ENCODE measurements at places on chromosomes 7 and 10.

- DNase-seq, result peak; percentile 4
Observed at GRCh38 chr7:26159243-26159642, 7.2 kb downstream of the NFE2L3 start.

DNA sequence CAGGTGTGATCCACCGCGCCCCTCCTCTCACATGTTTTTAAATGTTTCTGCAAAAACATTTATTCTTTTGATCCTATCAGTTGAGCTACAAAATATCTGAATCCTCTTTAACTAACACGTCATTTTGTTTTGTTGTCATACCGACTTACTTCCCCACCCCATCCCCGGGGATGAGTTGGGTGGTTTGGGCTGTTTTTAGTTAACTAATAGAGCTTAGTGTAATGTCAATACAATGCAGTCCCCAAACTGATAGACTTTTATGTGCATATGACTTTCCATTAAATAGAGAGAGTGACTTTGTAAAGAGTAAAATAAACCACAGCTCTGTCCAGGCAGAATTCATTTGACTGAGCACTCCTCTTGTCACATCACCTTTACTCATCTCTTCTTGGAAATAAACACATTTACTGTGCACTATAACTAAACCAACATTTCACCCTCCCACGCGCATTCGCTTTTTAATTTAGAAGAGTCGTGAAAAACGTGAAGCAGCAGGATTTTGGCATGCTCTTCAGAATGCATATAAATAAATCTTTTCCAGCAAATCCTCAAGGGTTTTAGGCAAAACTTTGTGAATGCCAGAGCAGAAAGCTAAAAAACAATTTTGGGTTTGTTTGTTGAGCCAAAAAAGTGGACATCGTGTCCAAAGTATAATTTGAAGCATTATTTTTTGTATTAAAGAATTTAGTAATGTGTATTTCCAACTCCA lies 187.4 kb upstream of the MGMT start:
- no peak for DNase-seq

DNA sequence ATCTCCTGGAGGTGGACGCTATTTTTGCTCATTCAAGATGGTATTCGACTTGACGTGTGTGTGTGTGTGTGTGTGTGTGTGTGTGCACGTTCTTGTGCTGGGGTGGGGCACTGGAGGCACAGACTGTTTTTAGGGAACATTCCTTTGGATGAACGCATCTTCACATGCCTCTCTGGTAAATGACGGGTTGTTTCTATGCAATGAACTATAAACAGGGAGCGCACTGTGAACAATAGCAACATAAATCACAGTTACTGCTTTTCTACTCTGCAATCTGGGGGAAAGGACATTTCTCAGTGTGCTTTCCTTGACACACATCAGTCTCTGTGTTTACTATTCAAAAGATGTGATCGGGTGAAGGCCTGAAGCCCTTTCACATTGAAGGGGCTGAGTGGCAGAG lies 120.1 kb upstream of the PITRM1 start:
- no peak for DNase-seq

- DNase-seq, result no peak
Observed at GRCh38 chr7:81187753-81188152, 268.9 kb upstream of the SEMA3C start.

GRCh38 chr10:124127563-124127962 lies 34.2 kb upstream of the CHST15 start:
- DNase-seq, result no peak

DNA sequence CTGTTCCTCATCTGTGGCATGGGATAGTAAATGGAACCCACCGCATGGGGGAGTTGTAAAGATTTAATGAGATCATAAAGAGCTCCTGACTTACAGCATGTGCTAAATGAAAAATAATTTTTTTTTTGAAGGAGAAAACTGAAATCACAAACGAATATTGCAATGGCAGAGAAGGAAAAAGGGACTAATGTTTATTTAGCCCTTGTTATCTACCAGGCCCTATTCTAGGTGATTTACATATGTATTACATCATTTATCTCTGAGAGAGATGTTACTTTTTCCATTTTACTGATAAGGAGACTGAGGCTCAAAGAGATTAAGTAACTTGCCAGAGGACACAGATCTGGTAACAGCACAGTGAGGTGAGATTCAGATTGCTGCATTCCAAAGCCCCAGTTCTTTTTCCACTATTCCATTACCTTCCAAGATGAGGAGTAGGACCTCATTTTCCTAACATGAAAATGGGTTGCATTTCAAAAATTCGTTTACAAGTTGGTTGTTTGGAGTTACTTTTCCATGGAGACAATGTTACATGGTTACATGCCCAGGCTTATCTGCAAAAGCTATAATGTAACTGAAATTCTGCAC lies 28.6 kb downstream of the VCL start:
- no peak for DNase-seq

DNA sequence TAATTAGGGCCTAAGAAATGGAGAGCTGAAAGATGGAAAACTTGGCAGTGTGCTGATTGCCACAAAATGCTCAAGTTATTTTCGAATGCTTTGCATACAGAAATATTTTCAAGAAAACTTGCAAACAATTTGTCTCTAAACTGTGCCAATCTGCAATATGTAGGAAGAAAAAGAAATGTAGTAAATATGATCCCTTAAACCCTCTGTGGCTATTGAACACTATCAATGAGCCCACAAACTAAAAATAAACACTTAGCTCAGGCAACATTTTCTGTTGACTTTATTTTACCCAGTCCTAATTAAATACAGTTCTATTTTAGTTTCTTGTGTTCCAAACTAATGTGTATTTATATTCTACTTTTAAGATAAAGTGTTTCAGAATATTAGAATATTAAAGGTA lies 342.1 kb downstream of the SEMA3D start:
- DNase-seq, result no peak

GRCh38 chr7:503575-504111 lies 16.0 kb downstream of the PDGFA start:
- DNase-seq, result no peak

GRCh38 chr10:24208661-24209431 lies at the start of gene KIAA1217:
TSS of gene KIAA1217 (plus strand) at chr10:24209138. CDS start at chr10:24209194, 56 bp downstream.
- no peak for DNase-seq

DNA sequence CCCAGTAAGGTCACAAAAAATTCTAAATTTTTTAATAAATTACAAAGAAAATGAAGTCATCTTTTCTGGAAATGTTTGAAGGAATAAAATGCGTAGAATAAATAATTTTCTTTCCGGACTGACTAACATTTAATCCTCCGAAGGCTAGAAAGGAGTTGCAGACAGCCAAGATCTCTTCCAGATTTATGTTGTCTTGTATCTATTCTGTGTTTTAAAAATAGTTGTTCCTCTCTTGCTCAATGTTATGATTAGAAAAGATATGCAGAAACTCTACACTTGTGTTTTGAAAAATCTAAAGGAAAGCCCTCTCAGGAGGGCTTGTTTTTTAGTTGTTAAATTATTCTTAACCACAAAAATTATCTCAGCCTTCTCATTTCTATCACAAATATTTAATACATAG lies 70.7 kb downstream of the MACC1 start:
- no peak for DNase-seq

DNA sequence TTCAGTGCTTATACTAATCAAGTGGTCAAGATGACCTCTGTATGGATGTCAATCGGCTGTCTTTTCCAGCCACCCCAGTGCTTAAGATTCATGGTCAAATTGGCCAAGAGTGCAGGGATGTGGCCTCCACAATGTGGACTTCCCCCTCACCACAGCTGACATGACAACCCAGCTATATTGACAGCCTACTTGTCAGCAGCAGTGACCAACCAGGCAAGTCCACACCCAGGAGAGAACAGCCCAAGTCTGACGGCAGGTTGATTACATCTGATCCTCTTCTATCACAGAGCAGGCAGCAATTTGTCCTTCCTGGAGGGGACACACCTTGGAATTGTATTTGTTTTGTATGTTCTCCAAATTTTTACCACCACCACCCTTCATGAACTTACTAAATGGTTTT lies 8.2 kb upstream of the ERVW-1 start:
- DNase-seq, result no peak

DNA sequence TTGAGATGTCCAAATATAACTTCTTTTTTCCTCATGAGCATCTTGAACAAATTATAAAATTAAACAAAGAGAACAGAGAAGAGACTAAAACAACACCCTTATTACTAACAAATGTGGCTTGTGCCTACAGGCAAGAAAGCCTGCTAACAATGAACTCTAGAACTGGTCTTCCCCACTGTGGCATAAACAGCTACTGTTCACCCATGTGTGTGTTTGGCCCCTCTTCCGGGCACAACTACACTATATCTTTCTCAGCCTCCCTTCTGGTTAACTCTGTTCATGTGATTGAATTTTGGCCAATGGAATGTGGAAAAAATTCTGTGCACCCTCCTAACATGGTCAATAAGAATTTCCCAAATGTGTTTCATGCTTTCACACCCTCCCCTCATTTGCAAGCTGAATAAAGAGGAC lies 117.0 kb downstream of the KBTBD2 start:
- no peak for DNase-seq

DNA sequence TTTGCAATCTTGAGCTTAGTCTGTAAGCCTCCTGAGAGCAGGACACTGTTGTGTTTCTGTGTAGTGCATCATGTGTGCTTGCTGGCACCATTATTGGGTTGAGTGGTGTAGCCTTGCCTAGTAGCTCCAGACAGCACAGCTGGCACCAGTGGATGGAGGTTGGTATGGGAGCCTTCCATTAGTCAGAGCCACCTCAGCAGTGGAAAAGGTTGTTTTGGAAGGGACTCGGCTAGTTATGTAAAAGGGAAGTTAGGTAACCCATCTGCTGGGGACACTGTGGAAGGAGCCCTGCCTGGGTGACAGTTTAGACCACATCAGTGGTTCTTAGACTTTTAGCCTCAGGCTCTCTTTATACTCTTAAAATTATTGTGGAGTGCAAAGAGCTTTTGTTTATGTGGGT lies 16.3 kb downstream of the MINDY4 start:
- DNase-seq, result no peak

- DNase-seq, result no peak
Observed at GRCh38 chr7:116353647-116354046, 143.3 kb downstream of the TES start.

- DNase-seq, result no peak
Observed at GRCh38 chr7:115054478-115055065, 132.7 kb downstream of the MDFIC start.

DNA sequence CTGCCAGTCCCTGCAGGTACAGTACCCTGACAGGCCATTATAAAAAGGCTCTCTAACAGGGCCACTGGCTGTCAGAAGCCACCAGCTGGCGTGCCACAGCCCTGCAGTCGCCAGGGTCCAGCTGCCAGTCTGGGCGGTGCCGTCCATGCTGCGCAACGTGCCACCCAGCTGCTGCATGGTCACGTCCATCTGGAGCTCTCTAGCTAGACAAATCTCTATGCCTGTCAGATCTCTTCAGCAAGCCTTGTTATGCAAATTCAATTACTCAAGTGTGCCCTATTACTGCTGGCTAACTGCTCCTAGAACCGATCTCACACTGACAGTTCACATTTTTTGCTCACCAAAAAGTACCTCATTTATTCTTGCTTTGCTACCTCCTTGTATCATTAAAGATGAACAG lies 75.9 kb downstream of the HIBADH start:
- no peak for DNase-seq

- DNase-seq, result no peak
Observed at GRCh38 chr10:78143576-78143975, 109.9 kb downstream of the RPS24 start.

- no peak for DNase-seq
Observed at GRCh38 chr10:14047431-14047830, 283.3 kb downstream of the FRMD4A start.

- no peak for DNase-seq
Observed at GRCh38 chr10:27138277-27138676, 15.9 kb downstream of the YME1L1 start.

DNA sequence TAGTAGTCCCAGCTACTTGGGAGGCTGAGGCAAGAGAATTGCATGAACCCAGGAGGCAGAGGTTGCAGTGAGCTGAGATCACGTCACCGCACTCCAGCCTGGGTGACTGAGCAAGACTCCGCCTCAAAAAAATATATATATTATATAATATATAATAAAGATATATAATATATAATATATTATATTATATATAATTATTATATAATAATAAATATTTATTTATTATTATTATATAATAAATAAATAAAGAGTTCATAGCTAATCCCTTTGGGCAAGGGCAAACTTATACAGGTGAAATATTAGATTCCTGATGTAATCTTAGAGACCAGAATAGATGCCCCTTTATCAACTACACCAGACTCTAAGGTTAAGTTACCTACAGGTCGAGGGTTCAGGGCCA lies 185.2 kb downstream of the PRPF18 start:
- DNase-seq, result no peak

DNA sequence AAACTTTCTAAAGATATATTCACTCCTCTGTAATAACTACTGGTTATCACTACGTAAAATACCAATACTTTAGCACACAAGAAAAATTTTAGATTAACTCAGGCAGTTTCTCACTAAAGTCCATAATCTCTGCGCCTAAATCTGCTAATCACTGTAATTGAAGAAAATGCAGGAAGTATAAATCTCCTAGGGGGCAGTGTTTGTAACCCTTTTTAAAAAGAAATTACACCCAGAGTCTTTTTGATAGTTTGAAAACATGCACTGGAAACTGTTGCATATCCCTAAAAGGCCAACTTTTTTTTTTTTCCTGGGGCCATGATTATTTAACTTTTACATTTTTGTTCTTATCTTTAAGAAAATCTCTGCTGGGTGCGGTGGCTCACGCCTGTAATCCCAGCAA lies 209.6 kb downstream of the KIAA1217 start:
- no peak for DNase-seq

GRCh38 chr7:23347033-23347681 lies 48.0 kb downstream of the MALSU1 start:
- DNase-seq, result no peak

GRCh38 chr10:78850644-78851435 lies 217.9 kb upstream of the ZMIZ1 start:
- no peak for DNase-seq

- DNase-seq, result no peak
Observed at GRCh38 chr10:96712662-96713271, 7.5 kb downstream of the PIK3AP1 start.

DNA sequence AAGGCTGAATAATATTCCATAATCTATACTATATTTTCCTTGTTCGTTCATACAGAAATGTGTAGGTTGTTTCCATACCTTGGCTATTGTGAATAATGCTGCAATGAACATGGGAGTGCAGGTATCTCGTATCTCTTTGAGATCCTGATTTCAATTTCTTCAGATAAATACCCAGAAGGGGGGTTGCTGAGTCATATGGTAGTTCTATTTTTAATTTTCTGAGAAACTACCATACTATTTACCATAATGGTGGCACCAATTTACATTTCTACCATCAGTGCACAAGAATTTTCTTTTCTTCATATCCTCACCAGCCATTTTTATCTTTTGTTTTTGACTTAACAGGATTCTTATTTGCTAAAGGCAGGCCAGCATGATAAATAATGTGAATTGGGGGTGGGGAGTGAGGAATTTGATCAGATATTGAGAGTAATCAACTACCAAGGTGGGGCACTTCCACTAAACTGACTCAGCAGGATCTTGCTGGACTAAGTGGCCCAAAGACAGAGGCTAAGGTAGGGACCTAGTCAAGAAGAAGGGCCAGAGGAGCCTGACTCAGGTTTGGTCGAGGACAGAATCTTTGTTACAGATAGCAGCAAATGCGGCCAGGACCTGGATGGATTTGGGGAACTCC lies 21.5 kb upstream of the CCSER2 start:
- DNase-seq, result no peak

GRCh38 chr7:144771174-144771573 lies 64.7 kb downstream of the TPK1 start:
- DNase-seq, result no peak

- DNase-seq, result no peak
Observed at GRCh38 chr7:86778271-86778670, 134.6 kb downstream of the GRM3 start.

- DNase-seq, result no peak
Observed at GRCh38 chr10:93515071-93516005, 18.9 kb downstream of the CEP55 start.

- no peak for DNase-seq
Observed at GRCh38 chr7:93185303-93186027, 37.3 kb upstream of the SAMD9L start.

Measured in HFFc6 (cell line).